ENCODE measurements at places on chromosomes 16 and 17.

- DNase-seq, result no peak
Observed at GRCh38 chr17:44933824-44934744, 13.5 kb downstream of the KIF18B start.

GRCh38 chr16:25034911-25035310, 19.7 kb upstream of the ARHGAP17 start:
- no peak for DNase-seq

- DNase-seq, result no peak
Observed at GRCh38 chr17:2235792-2236366, 67.7 kb downstream of the SMG6 start.

DNA sequence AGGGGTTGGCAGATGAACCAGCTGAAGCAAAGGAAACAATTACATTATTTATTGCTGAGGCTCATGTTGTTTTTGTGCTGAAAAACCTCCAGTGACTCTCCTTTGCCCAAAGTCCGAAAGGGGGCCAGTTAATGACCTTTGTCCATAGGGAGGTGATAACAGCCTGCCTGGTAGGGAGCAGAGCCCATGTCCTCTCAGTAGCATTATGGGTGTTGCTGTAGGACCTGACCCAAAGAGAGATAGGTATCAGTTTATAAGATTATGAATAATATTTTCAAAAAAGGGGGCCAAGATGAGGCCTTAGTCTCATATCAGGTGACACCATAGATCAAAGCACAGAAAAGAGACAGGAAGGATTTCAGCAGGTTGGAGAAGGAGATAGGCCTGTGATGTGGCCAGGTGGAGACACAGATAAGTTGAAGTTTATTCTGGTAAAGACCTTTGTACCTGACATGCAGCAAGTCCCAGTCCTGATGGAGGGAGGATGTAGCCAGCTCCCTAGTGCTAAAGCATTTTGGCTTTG, 55.1 kb downstream of the CENPV start:
- no peak for DNase-seq

DNA sequence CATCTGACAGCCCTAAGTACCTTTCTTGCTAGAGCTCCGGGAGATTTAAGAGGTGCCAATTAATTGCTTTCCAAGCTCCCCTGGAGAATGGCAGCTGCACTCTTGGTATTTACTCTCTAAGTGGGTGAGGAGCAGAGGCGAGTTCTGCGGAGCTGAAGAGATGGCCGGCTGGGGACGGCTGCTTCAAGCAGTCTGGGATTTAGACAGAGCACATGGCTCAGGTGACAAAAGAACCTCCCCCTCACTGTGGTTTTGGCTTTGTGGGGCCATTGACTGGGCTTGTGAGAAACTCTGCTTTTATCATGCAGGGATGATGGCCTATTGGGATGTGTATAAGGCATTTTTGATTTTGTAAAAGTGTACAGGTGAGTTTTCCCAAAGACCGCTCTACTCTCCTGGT, 239.3 kb upstream of the EEF2KMT start:
- DNase-seq, result no peak

GRCh38 chr17:28033972-28034714, 8.3 kb upstream of the NLK start:
- no peak for DNase-seq

DNA sequence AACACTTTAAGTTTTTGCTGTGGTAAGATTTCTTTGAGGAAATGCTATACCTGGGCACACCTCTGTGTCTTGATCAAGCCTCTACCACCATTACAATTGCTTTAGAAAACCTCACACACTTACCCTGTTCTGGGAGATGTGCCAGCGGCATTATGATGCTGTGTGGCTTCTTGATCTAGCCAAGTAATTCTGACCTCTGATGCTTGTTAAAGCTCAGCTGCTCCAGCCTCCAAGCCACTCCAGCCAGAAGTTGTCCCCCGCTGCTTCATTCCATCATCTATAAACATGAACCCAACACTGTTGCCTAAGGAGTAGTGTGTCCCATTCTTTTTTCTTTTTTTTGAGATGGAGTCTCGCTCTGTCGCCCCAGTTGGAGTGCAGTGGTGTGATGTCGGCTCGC, 60.1 kb downstream of the CYLD start:
- no peak for DNase-seq

DNA sequence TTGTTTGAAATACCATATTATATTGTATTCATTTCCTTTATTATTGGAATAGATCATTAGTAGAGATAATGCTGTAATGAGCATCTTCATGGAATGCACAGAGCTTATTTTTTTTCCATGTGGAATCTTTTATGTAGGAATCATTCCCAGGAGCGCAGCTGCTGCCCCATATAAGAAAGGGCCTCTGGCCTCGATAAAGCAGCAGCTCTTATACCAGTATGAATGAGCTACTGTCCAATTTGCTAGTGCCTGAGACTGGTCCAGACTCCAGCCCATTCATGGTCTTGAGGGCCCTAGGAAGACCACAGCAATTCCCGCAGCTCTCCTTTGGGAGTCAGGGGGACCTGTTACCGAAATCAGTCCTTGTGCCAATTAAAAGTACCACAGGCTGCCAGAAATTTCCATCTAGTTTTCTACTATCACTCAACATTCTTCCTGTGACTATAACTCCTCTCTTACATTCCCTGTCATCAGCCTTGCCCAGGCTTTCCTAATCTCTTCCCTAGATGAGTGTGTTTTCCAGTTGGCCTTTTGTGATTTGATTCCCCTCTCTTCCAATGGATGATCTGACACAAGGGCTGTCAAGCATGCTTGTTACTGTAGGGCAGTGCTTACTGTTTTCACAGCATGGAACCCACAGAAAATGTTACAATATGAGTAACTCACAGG, 1.9 kb downstream of the ZNF843 start:
- no peak for DNase-seq

GRCh38 chr16:30884760-30885159, 9.1 kb downstream of the BCL7C start:
- DNase-seq, result no peak

DNA sequence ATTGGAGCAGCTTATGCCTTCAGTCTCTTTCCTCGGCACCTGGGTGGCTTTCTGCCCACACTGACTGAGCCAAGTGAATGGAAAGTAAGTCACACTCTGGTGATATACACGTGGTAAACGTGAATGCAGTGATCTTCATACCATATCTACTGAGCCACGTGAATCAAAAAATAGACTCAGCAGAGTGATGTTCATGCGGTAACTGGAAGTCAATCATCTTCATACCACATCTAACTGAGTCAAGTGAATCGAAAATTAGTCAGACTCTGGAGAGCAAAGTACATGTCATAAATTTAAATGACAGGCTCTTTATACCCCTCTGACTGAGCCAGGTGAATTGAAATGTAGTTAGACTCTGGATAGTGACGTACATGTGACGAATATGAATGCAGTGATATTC, 47.1 kb upstream of the ARL4D start:
- DNase-seq, result no peak

- no peak for DNase-seq
Observed at GRCh38 chr17:8055851-8056231, 17.0 kb downstream of the ALOX15B start.

GRCh38 chr17:68777243-68777855, 176.2 kb upstream of the FAM20A start:
- no peak for DNase-seq

DNA sequence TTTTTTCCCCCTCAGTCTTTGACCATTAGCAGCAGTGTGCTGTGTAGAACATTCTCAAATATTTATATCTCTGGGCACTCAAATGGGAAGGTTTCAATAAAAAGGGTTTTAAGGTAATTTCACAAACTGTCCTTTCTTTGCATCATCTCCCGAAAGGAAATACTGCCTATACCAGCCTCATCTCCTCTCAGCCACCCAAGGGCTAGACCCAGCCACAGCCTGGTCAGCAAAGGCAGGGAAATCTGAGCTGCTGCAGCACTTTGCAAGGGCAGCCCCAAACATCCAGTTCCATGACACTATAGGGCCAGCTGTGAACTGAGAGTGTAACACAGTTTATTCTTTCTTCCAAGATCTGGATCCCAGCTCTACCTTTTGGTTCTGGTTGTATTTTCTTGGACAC, 28.9 kb downstream of the TMEM11 start:
- DNase-seq, result no peak

- no peak for DNase-seq
Observed at GRCh38 chr17:31546650-31547049, 155.2 kb downstream of the RAB11FIP4 start.

DNA sequence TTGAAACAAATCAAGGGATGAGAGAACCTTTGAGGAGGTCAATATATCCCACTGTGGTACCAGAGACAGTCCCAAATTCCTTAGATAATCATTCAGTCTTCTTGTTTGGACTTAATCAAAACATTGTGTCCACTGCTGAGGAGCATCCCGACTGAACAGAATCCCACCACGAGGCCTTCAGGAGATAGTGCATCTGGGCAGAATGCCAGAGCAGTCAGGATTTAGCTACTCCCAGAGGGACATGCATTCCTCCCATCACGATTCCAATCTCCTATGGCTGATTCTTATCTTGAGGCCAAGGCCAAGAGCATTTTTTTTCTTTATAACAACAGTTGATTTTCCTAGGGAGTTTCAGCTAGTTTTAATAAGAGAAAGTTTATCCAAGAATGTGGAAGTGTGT, 87.4 kb upstream of the COX10 start:
- DNase-seq, result no peak

- no peak for DNase-seq
Observed at GRCh38 chr16:48441863-48442279, 56.7 kb upstream of the SIAH1 start.

GRCh38 chr17:47891545-47892088, 4.4 kb upstream of the SP2 start:
- DNase-seq, result no peak

DNA sequence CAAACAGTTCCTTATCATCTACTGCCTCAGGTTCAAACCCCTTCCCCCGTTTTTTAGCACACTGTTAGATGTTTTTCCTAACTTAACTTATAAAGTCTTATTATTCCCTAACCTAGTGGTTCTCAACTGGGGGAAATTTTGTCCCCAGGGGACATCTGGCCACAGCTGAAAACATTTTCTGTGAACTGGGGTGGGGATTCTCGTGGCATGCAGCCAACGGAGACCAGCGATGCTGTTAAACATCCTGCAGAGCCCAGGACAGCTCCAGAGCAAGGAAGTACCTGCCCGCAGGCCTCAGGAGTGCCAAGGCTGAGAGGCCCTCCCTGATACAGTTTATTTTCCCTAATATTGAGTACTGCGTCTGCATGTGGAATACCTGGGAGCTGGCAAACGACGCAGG, 24.3 kb downstream of the ZCCHC14 start:
- DNase-seq, result no peak

DNA sequence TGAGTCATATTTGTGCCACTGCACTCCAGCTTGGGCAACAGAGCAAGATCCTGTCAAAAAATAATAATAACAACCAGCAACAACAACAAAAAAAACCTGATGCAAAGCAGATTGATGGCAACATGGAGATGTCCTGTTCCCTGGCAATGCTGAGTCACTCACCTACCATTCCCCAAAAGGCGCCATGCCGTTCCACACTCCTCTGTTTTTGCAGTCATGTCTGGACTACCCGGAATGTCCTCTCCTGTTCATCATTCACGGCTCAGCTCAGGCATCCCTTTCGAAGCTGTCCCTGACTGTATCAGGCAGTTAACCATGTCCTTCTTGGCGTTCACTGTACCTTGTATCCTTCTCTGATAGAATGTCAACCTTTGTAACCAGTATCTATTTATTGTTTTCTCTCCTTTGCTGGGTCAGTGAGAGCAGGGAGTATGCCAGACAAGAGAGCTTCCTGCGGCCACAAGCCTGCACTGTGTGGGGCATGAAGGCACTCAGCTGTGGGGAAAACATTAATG, 147.7 kb downstream of the ABCC12 start:
- no peak for DNase-seq

GRCh38 chr17:6460531-6461161, 16.4 kb downstream of the PIMREG start:
- no peak for DNase-seq

DNA sequence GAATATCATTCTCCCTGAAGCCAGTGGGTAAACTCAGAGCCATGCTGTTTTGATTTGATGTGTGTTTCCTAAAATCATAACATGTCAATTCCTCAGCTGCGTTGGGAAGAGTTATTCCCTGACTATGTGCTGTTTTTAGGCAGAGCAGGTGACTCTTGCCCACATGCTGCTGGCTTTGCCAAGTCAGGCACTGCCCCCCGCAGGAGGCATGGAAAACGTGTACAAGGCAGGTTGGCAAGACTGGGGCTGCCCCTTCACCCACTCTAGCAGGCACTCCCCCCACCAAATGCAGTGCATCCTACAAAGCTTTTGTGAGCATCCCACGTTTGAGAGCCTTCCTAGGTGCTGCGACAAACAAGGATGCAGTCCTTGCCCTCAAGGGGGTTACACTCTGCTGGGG, 38.3 kb upstream of the NAT9 start:
- no peak for DNase-seq

- no peak for DNase-seq
Observed at GRCh38 chr16:72455743-72456659, 284.0 kb upstream of the PMFBP1 start.

DNA sequence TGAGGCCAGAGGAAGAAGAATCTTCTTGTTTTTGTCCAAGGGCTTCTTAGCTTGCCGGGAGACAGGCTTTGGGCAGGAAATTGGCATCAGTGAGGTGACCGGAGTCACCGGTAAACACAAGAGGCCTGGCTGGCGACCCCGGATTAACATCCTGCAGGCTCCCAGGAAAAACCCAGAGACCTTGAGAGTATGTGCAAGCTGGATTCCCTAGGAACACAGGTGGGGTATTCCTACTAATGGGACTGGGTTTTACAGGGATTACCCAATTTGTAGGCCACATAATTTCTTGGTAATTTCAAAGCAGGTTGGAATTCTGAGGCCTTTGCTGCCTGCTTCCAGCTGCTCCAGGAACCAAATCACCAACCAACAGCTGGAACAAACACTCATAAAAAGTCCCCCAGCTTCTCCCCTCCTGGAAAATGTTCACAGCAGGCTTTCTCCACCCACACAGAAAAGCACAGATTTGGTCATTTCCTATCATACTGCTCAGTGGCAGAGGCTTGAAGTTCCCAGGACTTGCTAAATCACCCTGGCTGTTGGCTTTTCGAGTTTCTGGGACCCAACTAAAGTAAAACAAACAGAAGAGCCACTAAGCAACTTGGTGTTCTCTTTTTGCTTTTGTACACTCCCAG, 258.8 kb downstream of the IRF8 start:
- DNase-seq, result no peak

GRCh38 chr17:69501591-69502468, 87.3 kb downstream of the MAP2K6 start:
- DNase-seq, result no peak

GRCh38 chr16:87445486-87445885, 47.3 kb downstream of the ZCCHC14 start:
- no peak for DNase-seq

GRCh38 chr17:6546069-6546718, 10.2 kb downstream of the PITPNM3 start:
- no peak for DNase-seq

- no peak for DNase-seq
Observed at GRCh38 chr17:12388226-12388625, 277.5 kb upstream of the MYOCD start.

DNA sequence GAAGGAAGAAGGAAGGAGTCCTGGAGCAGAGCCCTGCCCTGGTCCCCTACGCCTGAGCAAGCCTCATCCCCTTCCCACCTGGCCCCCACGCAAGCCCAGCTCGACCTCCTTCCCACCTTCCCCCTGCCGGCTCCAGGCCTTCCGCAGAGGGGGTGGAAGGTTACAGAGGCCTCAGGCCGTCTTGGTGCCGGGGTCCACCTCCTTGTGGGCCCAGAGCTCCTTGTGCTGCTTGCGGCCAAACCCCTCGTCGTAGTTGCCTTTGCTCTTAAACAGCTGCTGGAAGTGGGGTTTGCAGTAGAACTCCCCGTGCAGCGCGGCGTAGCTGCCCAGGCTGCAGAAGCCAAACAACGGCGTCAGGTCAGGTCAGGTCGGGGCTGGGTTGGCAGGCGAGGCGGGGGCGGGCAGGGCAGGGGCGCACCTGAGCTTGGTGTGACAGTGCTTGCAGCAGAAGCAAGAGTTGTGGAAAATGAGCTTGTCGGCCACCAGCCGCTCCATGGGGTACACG, 1.5 kb downstream of the LIMD2 start:
- DNase-seq, result no peak

Measured in stimulated activated CD4-positive, alpha-beta T cell treated with anti-CD3 and anti-CD28 coated beads, TNF-alpha, amount 100 ng/mL, for 24 hours (primary cell).